Globus pallidus (tissue), 1 donor: ENCODE measurements at places on chromosomes 2 and 18.

DNA sequence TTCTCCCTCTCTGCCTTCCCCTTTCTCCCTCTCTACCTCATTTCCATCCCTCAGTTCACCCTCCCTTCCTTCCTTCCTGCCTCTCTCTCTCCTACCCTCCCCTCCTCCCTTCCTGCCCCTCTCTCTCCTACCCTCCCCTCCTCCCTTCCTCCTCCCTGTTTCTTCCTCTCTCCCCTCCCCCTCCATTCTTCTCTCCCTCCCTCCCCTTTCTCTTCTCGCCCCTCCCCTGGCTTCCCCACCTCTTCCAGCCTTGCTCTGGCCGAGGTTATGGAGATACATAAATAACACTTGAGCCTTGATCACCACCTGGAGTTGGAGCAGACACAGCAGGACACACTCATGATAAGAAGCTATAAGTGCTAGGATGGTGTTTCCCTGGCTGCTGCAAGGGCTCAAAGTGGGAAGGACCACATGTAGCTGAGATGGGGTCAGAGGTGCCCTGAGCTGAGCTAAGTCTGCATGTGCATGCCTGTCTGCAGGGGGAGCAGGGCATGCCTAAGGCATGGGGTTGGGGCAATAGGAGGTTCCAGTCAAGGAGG, 326.1 kb upstream of the HS6ST1 start:
- no peak for DNase-seq

GRCh38 chr2:88871336-88871735, 179.9 kb downstream of the RPIA start:
- DNase-seq, result peak; percentile 27

DNA sequence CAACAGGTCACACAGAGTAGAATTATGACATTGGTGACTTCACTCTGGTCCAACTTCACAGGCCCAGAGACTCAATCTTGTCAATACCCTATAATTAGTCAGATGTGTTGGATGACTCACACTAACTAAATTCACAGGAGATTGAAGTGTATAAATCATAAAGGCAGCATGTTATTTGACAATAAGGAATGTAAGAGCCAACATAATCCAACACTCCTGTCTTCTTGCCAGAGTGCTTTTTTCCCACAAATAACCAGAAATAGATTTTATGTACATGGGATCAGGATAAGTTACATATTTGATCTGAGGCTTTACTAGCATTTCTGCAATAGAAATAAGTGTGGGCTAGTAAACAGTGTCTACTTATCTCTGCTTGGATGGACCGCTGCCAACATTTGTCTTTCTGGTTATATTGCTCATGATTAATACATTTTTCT, 42.2 kb upstream of the ZSWIM2 start:
- no peak for DNase-seq

- no peak for DNase-seq
Observed at GRCh38 chr2:240812721-240813120, 7.3 kb downstream of the KIF1A start.

- no peak for DNase-seq
Observed at GRCh38 chr18:53947092-53947640, 277.3 kb downstream of the MBD2 start.

DNA sequence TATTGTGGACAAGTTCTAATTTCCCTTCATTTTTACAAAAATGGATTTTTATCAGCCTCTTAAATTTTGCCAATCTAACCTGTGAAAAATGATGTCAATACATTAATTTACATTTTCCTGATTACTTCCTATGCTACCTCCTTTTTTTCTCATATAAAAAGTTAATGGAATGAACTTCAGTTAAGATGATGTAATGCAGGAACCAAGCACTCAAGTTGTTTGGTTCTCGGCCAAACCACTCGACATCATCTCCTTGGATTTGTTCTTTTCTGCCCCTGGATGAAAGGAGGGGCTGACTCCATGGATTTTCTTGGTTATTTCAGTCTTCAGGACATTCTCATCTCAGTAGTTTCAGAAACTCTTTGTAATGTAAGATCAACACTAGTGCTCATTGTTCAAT, 253.1 kb upstream of the NXPH2 start:
- DNase-seq, result no peak
